ENCODE measurements at places on chromosomes 1 and 21.

DNA sequence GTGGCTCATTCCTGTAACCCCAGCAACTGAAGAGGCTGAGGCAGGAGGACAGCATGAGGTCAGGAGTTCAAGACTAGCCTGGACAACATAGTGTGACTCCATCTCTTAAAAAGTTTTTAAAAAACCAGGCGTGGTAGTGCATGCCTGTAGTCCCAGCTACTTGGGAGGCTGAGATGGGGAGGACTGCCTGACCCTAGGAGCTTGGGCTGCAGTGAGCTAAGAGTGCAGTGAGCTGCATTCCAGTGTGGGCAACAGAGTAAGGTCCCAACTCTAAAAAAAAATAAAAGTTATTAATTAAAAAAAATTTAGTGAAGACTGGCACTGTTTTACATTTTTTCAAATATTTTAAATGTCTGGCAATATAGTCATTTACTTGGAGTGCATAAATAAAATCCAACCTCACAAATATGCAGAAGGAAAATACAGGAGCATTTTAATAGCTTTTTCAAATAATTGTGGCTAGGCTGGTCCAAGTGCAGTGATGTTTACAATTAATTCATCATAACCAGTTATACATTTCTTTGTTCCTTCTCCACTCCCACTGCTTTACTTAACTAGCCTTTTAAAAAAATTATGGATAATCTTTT, 10.8 kb downstream of the ZBTB8OS start:
- DNase-seq = no peak

GRCh38 chr21:39654951-39655350, 42.2 kb downstream of the B3GALT5 start:
- DNase-seq = no peak

GRCh38 chr1:52032124-52032784, 1.4 kb downstream of the KTI12 start:
- DNase-seq = no peak

DNA sequence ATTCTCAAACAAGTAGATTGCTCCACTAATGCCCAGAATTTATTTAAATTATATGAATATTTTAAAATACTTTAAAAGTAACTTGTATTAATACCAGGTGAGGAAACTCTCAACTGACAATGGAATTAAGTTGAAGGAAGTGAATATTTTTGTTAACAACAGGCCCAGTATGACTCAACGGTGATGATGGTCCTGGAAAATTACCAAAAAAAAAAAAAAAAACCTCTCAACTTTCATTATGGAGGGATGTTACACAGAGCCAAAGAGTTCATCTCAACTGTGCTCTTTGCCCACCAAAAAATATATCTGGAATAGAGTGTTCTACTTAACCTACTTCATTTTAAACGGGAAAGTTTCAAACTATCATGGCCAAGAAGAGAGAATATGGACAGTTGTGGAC, 28.3 kb downstream of the CFH start:
- no peak for DNase-seq

- no peak for DNase-seq
Observed at GRCh38 chr1:230584660-230585059, 57.6 kb upstream of the COG2 start.

DNA sequence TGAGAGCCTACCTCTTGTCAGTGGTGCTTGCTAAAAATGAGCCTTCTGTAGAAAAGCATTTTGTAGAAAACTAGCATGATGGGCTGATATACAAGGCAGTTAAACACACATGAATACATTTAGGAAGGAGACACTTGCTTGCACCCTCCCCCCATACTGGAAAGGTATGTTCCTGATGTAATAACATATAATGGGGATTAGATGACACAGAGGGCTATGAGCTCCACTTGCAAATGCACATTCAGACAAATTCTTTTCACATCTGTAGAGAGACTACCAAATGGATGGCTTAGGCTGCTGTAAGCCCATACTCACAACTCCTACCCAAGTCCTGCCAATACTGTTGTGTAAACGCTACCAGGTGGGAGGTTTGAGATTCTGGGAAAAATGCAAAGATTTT, 634.0 kb downstream of the SMYD3 start:
- no peak for DNase-seq

DNA sequence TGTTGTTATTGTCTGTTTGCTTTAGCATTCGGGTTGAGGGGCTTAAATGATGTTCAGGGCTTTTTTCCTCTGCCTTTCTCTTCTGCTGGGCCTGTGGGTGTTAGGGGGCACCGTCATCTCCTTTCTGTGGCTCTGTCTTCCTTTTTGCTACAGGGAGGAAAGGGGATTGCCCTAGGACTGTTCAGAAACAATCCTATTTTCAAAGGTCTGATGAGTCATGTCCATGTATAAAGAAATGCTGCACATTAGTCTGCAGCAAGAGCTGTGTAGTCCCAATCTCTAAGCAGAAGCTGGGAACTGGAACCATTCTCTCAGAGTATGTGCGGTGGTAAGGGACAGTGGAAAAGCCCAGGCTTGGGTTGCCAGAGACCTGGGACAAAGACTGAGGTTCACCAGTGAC, 462.3 kb downstream of the OMA1 start:
- DNase-seq = no peak

DNA sequence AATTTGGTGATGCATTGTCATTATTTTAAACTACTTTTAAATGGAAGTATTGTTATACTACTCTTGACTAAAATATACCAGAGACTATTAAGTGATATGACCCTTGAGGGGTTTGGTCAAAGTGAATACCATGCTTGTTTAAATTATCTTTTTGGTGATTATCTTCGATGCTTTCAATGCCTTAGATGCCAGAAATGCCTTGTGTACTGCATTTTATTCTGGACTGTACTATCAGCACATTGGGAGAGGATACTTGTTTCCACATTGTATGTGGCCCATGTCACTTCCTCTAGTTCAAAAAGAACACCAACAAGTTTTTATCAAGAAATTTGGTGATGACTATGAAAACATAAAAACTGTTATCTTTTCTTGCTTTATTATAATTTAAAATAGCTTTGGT, 16.3 kb downstream of the MAP3K7CL start:
- DNase-seq = no peak

DNA sequence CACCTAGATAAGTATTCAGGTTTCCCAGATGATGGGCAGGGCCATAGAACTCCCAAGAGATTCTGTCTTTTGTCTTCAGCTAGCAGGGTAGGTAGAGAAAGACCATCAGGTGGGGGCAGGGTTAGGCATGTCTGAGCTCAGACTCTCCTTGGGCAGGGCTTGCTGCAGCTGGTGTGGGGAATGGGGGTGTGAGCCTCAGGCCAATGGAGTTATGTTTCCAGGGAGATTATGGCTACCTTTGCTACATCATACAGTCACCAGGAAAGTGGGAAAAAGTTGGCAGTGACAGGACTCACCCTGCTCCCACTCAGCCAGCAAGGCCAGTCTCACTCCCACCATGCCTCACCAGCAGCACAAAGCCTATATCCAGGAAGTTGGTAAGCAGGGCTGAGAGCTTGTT, 77.8 kb downstream of the DRAM2 start:
- no peak for DNase-seq

GRCh38 chr1:186409091-186409490, 33.5 kb downstream of the ODR4 start:
- DNase-seq = no peak

DNA sequence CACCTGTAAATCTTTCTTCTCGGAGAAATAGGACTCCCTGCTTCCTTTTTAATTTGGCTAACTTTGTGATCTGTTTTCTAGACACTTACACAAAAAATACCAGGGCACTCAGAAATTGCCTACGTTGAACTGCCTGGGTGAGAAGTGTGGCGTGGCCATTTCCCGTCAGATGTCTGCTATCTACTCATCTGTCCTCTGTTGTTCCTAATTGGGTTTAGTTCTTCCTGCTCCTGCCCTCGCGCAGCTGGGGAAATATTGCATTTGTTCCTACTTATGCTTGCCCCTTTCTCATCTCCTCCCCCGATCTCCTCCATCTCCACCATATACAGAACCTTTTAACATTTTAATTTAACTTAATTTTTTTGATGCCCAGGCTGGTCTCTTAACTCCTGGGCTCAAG, 55.1 kb downstream of the CD58 start:
- no peak for DNase-seq

GRCh38 chr1:147641695-147642592, 28.4 kb downstream of the ACP6 start:
- peak; percentile 39 for DNase-seq

DNA sequence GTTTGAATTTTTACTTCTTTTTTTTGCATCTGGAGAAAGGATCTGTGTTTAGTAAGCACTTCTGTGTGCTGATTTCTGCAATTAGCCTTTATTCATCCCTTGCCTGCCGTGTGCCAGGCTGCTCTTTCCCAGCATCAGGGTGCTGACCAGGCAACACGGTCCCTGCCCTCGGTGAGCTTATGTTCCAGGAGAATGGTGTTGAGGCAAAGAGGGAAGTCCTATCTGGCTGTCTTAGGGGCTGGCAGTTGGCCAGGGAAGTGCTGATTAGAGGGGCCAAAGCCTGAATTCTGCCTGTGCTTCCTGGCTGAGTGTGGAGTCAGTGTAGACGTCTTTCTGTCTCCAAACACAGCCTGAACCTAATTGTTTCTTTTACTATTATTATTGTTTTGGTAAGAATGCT, 187.1 kb downstream of the CAMTA1 start:
- DNase-seq = no peak

GRCh38 chr1:199690496-199690895, 337.0 kb upstream of the NR5A2 start:
- DNase-seq = no peak

DNA sequence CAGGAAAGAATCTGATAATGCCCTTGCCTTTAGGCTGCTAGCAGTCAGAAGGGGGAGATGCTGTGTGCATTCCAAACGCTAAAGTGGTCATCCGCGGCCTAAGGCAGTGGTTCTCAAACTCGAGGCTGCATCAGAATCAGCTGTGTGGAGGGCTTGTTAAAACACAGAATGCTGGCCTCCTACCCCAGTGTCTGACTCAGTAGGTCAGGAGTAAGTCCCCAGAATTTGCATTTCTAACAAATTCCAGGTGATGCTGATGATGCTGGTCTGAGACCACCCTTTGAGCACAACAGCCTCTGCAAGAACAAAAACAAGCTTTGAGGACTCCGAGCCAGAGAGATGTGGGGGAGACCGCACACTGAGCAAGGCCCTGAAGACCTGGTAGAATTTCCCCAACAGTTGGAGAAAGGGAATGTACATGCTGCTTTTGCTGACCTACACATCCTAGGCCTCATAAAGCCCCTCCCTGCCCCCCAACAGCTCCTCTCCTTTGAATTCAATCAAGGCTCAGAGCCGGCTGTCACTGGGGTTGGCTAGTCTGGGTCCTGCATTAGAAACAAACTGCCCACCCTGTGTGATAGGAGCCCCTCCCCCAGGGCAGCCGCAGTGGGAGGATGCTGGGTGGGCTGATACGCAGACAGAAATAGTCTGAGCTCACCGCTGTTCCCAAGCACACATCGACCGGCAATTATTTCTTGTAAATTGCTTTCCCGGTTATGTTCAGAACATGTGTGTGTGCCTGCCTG, 27.1 kb downstream of the SHISAL2A start:
- DNase-seq = no peak

- no peak for DNase-seq
Observed at GRCh38 chr1:223340637-223341036, 23.3 kb downstream of the SUSD4 start.

DNA sequence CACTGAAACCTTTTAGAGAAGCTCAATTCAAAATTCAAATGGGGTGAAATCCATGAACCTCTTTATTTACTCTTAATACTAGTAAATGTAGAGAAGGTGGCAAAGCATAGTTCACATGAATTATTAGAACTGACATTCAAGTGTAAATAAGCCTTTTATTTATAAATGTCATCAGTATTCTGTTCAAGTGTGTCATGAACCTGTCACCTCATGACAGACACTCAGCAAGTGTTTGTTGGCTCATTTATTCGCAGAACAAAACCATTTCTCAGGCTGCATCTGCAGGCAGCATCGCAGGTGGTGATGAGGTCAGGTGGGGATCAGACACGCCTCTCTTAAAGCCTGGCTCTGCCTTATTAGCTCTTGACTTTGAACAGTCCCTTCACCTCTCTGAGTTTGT, 116.6 kb downstream of the SETD4 start:
- DNase-seq = no peak

- no peak for DNase-seq
Observed at GRCh38 chr1:58451560-58452191, 94.8 kb downstream of the OMA1 start.

GRCh38 chr1:119327450-119328155, 41.0 kb upstream of the HAO2 start:
- no peak for DNase-seq

- no peak for DNase-seq
Observed at GRCh38 chr1:174799136-174799479, 200.6 kb upstream of the CACYBP start.

DNA sequence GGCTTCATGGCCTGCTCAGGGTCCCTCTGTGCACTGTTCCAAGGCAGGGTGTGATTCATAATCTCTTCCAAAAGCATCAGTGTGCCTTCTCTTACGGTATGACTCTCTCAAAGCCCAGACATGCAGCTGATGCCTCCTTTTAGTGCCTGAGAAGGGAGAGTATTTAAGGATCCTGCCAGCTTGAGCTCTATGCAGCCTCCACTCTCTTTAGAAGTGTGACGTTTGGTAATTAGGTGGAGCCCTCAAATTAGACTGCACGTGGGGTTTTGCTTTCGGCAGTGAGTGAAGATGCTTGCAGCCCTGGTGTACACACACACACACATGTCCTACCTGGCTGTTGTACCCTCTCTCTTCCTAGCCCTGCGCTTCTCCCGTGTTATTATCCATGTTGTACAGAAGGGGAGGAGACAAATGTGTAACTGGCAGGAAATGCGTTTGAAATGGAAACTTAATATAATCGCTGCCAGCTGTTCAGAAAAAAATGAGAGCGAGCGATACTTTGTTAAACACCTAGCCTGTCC, 2.6 kb upstream of the C1orf174 start:
- no peak for DNase-seq

DNA sequence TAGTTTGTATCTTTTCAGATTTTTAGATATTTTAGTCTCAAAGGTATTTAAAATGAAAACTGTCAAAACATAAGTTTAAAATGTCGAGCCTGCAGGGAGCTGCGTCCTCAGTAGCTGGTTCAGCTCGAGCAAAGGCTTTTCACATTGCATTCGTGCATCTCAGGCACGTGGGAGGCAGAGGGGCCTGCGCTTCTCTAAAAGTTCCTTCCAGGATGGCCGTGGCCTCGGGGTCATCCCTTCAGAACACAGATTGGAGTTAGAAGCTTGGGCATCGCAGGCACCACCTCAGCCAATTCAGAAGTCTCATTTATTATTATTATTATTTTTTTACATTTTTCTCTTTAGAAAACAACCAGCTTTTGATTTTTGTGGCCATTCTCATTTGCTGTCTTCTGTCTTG, 66.9 kb upstream of the DIP2A start:
- no peak for DNase-seq

GRCh38 chr1:9371391-9371935, 78.8 kb downstream of the SPSB1 start:
- DNase-seq = no peak

- DNase-seq = no peak
Observed at GRCh38 chr1:11062965-11063401, 3.2 kb upstream of the SRM start.

DNA sequence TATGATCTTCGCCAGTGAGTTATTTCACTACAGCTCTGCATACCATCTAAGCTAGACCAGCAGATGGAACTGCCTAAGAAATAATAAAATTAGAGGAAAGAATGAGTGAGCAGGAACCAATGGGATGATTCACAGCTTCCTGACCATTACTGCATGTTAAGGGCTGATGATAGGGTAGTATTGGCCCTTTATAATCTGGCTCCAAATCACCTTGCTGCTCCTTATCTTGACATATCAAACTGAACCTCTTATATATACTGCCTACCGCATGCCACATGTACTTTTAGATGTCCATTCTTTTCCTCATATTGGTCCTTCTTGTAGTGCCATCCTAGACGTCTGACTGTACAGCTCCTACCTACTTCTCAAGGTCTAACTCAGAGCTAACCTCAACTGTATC, 524.4 kb downstream of the DPYD start:
- DNase-seq = no peak

- no peak for DNase-seq
Observed at GRCh38 chr1:2045468-2046173, 4.6 kb upstream of the PRKCZ start.

All from NCI-H1048 (cell line).